ENCODE measurements at places on chromosomes 6 and 20. TPM values are rescaled to one million over a fixed set of nuclear protein-coding genes. Genes with fewer than 3 reads are reported as not detected.

The FOXA2 gene
- 0.14 TPM for total RNA-seq

The SLC4A11 gene
- 0.29 TPM for total RNA-seq

The GHRH gene
- not detected for total RNA-seq

The ANKRD6 gene
- total RNA-seq: 26.0 TPM

The MYMX gene
- not detected for total RNA-seq

The CALHM4 gene
- total RNA-seq: not detected

All from uterus (tissue), 4 donors.